ENCODE measurements at places on chromosomes 16 and 17. TPM values are rescaled to one million over a fixed set of nuclear protein-coding genes. Genes with fewer than 3 reads are reported as not detected.
A peak's percentile ranks its signal among the peaks of the same experiment; 100 is the strongest.

DNA sequence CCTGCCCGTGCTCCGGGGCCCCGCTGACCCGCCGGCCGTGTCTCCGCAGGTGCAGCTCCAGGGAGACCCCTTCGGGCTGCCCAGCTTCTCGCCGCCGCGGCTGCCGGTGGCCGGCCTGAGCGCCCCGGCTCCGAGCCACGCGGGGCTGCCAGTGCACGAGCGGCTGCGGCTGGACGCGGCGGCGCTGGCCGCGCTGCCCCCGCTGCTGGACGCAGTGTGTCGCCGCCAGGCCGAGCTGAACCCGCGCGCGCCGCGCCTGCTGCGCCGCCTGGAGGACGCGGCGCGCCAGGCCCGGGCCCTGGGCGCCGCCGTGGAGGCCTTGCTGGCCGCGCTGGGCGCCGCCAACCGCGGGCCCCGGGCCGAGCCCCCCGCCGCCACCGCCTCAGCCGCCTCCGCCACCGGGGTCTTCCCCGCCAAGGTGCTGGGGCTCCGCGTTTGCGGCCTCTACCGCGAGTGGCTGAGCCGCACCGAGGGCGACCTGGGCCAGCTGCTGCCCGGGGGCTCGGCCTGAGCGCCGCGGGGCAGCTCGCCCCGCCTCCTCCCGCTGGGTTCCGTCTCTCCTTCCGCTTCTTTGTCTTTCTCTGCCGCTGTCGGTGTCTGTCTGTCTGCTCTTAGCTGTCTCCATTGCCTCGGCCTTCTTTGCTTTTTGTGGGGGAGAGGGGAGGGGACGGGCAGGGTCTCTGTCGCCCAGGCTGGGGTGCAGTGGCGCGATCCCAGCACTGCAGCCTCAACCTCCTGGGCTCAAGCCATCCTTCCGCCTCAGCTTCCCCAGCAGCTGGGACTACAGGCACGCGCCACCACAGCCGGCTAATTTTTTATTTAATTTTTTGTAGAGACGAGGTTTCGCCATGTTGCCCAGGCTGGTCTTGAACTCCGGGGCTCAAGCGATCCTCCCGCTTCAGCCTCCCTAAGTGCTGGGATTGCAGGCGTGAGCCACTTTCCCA lies 5.9 kb downstream of the CTF1 start:
- peak; percentile 62 for DNase-seq

GRCh38 chr17:14886200-14886739 lies 378.9 kb downstream of the PMP22 start:
- DNase-seq: no peak

- DNase-seq: peak; percentile 29
These were observed 545 bp downstream of the ARHGAP17 start for GRCh38 chr16:25014500-25015147.

Gene STH
- not detected for total RNA-seq

DNA sequence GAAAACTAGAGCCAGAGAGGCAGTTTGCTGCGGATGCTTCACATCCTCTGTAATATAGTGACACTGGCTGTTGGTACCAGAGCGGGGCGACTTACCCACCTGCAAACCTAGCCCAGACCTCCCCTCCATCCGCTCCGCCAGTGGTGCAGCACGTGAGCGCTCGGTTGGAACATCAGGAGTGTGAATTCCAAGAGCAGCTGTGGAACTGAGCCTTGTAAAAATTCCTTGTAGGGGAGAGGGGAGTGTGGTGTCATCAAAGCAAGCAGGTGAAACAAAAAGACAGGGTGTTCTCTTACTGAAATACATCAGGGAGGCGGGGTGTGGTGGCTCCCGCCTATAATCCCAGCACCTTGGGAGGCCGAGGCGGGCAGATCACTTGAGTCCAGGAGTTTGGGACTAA lies 51.3 kb downstream of the CCDC42 start:
- DNase-seq: no peak

DNA sequence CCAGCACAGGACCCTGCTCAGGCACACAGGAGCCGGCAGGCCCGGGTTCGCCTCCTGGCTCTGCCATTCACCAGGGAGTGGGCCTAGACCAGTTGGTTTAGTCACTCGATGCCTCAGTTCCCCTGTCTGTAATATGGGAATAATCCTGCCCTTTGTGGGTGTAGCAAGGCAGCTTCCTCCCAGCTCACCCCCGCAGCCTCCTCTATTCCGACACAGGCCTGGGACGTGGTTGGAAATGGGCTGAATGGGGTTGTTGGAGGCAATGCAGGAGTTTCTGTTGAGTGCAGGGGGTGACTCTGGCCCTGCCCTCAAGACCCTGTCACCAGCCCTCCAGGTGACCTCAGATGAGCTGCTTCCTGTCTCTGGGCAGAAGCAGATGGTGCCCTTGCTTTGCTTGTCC lies 19.8 kb downstream of the SLC5A10 start:
- DNase-seq: no peak

DNA sequence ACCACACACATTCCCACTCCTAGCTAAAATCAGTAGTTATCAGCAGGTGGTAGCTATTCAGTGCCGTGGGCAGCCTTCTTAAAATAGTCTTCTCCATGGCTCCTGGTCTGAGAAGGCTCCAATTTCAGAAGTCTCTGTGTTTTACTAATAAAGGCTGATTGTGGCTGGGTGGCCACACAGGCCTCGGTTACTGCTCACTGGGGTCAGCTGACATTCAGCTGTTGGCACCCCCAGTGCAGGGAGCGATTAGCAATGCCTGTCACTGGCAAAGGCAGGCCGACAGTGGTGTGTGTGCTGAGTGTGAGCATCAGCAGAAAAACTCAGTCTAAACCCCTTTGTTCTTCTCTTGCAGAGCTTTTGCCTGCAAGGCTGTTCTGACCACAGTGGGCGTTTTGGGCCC lies 16.6 kb upstream of the DBNDD1 start:
- DNase-seq: no peak
